ENCODE measurements at places on chromosomes 5 and 9.

- no peak for DNase-seq
These were observed 21.2 kb downstream of the DAPK1 start for GRCh38 chr9:87518702-87519335.

DNA sequence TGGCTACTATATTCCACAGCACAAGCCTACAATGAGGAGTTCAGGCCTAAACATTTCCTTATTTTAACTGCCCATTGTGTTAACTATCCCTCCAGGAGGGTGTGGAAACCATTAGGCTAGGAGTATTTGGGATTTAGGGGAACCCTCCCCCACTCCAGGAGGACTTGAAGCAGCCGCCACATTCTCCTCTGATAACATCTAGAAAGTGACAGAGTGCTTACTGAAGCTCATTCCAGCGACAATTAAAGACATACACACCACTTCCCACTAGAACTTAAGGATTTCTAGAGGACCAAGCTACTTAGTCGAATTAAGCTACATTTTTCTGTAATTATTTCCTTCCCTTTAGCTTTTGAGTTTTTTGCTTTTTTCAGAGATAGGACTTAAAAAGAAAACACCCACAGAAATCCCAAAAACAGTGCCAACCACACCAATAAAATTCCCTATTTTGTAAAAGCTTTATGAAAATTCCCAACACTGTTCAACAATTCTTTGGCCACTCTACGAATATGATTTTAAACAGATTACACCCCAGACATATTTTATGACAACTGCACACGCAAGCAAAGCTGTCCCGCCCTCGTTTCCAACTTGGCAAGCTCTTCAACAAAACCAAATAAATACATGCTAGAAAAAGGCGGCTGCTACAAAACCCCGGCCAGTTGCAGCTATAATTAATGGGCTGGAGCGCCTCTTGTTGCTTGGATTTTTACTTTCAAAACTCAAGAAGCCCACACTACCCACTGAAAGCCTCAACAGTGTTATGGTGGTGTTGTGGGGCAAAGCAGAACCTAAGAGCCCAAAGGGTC, 4.5 kb downstream of the ROR2 start:
- DNase-seq: no peak

GRCh38 chr9:121601194-121601593, 50.2 kb upstream of the DAB2IP start:
- DNase-seq: no peak

GRCh38 chr5:110043025-110043424, 353.3 kb downstream of the MAN2A1 start:
- DNase-seq: no peak

GRCh38 chr5:151901611-151902010, 23.0 kb downstream of the GLRA1 start:
- no peak for DNase-seq

DNA sequence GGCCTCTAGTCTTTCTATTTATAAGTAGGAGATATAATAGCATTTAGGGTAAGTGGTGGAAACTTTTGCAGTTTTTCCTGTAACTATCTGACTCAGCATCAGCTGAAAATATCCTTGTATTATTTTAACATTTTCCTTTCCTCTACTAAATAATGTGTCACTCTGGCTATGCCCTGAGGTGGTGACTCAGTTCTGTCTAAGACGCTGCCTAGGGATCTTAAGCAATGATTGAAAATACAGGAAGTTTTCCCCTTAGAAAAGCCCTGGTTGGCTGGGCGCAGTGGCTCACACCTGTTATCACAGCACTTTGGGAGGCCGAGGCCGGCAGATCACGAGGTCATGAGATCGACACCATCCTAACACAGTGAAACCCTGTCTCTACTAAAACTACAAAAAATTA, 9.3 kb upstream of the EDIL3 start:
- DNase-seq: no peak

DNA sequence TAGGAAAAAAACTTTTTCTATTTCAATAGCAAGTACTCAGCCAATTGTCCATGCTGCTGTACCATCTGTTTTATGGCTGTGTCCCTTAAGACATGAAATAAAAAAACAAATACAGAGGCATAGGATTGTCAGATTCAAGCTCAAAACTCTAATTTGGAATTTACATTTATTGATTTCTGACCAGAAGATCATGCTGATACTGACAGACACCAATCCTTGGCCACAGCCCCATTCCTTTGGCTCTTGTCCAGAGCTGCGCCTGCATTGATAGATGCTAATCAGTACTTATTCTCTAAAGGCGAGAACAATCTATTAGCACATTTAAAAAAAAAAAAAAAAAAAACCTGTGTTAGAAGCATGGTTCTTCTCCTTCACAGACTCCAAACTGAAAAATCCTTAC, 384.6 kb downstream of the TMEM232 start:
- DNase-seq: no peak

DNA sequence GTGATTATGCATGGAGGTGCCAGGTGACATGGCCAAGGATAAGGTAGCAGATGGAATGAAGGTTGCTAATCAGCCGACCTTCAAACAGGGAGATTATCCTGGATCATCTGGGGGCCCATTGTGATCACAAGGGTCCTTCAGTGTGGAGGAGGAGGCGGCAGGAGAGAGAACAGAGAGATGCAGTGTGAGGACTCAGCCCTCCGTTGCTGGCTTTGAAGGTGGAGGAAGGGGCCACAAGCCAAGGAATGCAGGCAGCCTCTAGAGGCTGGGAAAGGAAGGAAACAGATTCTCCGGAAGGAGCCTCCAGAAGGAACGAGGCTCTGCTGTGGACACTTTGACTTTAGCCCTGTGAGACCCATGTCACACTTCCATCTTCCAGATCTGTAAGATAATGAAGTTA, 27.4 kb upstream of the EEIG1 start:
- no peak for DNase-seq

DNA sequence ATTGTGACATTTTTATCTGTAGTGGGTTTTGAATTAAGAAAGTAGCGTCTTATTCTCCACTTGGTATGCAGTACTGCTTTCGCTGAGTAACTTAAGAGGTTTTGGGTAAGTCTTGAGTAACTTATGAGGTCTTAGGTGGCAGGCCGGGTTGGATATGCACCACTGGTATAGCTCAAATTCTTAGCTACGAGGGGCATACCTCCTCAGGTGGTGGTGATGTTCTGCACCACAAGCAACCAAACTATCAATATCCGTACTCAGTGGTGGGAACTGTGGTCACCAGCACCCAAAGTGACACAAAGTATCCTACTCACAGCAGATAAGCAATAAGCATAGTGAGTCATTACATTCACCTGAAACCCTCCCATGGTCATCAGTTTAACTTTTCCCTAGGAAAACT, 13.7 kb downstream of the SMC2 start:
- DNase-seq: no peak

DNA sequence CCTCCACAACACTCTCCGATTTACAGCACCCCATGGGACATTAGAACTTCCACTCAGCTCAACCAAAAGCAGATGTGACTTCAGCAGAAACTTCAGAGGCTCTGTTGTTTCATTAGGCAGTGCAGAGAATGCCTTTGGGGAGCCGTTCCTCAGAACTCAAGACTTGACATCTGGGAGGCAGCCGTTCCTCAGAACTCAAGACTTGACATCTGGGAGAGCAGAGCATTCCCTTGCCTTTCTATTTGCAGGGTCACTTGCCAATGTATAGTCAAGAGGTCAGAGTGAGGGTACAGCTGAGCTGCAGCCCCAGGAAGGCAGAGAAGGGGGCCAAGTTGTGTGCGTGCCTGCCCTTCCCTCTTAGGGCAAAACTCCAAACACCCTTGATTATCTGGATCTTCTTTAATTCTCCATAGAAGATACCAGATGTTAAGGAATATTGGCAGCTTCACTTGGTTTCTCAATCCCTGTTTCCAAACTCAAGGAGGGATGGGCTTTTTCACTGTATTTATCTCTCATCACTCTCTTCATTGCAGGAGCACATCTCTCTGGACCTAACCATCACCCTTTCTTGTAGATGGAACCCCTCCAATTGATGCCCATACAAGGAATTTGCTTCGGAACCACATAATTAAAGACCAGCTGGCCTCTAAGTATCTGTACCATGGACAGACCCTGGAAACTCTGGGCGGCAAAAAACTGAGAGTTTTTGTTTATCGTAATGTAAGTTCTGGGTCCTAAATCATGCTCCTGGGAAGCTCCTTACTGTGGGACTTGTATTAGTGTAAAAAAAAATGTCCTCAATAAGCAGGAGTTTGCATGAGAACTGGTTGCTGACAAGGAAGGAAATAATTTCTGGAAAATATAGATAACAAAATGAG, 25.6 kb downstream of the TGFBI start:
- DNase-seq: no peak

DNA sequence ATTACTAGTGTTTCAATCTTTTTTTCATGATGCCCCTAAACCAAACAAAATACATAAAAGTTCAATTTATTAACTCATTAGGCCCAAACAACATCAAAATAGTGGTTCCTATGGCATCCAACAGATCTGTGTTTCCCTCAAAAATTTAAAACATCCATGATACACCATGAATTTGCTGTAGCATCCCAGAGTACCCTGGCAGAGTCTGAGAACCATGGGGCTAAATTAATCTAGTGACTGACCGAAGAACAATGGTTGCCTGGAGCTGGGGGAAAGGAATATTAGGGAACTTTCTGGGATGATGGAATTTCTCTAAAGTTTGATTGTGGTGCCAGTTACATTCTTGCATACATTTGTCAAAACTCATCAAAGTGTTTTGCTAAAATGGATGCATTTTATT, 79.5 kb upstream of the TRIO start:
- DNase-seq: no peak

GRCh38 chr5:1125030-1125357, 13.1 kb upstream of the SLC12A7 start:
- no peak for DNase-seq

- no peak for DNase-seq
These were observed 67.6 kb upstream of the LHFPL2 start for GRCh38 chr5:78716206-78716605.

DNA sequence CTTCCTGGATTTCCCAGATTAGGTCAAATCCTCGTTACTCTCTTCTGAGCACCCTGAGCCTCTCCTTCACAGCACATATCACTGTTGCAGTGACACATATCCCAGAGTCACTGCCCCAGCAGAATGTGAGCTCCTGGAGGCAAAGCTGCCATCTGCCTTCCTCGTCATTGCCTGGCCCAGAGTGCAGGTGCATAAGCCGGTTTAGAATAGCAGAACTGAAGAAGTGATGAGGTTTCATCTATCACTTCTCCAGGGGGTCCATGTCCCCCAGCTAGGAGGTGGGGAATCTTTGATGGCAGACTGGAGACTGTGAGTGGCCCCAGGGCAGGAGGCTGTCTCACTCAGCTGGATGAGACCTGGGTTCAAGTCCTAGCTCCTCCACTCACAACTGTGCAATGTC, 25.8 kb downstream of the NIPAL4 start:
- DNase-seq: no peak

DNA sequence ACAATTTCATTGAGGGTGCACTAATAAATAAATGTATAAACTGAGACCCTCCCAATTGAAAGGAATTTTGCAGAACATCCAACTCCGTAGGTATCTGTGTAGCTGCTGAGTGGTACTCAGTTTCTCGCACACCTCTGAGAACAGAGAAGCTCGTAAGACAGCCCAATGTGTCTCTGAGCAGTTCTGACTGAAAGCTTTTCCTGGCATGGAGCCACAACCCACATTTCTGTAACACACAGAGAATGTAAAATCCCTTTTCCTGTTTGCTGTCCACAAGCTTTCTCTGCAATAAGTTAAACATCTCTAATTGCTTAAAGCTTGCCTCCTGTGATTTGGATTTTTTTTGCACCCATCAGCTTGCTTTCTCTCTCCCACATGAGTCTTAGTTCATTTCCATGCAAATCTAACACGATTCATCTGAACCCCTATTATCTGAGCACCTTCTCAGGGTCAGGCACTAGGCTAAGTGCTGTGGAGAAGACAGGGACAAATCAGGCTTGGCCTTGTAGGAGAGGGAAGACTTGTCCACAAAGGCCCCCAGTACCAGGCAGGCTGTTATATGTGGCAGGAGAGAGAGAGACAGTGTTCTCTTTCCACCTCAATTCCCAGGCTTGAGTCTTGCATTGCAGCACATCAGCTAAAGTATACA, 44.2 kb upstream of the COL15A1 start:
- DNase-seq: no peak

DNA sequence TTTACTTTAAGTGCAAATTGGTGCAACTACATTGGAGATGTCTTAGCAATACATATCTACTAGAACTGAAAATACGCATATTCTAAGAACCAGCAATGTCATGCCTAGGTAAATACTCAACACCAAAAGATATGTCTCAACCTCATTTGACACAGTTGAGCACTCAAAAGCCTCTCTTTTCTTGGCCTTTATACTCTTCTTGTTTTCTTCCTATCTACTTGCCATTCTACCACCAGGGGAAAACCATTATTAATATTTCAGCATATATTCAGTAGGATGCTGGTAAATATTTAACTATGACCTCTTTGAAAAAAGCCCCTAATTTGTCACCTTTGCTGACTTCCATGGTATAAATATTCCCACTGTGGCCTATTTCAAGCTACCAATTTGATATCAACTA, 443.8 kb downstream of the LRRC70 start:
- no peak for DNase-seq

- DNase-seq: no peak
These were observed 564 bp upstream of the CCNH start for GRCh38 chr5:87413343-87413645.

GRCh38 chr9:75588808-75589207, 301.7 kb upstream of the PCSK5 start:
- no peak for DNase-seq

- DNase-seq: no peak
These were observed 322.4 kb downstream of the MAN2A1 start for GRCh38 chr5:110012145-110012544.

- DNase-seq: no peak
These were observed 4.4 kb upstream of the SNX2 start for GRCh38 chr5:122770477-122770876.

Measured in activated CD4-positive, alpha-beta T cell treated with anti-CD3 and anti-CD28 coated beads, Interleukin-2, amount 50 U/mL, for 24 hours (primary cell).